HuH-7 (cell line): ENCODE measurements at places on chromosomes 5 and 9.

- DNase-seq, result no peak
Measured at GRCh38 chr9:93155716-93156474, 21.8 kb upstream of the NINJ1 start.

GRCh38 chr9:2321523-2322148 is 300.0 kb upstream of the VLDLR start:
- no peak for DNase-seq

GRCh38 chr5:154517181-154517580 is 39.2 kb upstream of the HAND1 start:
- DNase-seq, result no peak

DNA sequence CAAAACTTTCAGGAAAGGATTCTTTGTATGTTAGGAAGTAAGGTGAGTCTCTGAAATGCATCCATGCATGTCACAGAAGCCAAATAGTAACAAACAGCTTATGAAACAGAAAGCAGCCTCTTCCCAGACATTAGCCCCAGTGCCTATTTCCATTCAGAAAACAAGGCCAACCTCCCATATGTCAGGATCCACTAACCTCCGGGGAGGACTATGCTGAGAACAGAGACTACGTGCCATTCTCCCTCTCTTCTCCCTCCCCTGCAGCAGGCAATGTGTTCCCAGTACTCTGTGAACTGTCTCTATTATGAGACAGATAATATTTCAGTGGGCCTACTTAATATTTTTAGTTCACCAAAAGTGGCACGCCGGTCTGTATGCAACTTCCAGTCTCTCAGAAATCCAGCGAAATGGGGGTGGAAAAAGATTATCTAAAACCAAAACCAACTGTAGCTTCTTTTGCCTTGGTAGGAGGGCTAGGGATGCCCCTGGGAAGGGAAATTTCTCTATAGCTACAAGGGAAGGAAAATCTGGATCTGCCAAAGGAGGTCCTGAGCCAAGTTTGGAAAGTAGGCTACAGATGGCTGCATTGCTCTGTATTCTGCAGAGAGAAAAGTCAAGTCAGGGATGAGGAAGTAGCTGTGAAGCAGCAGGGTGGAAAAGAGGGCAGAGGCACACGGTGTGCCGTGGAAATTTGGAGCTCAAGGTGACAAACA is 42.0 kb downstream of the VLDLR start:
- DNase-seq, result no peak

DNA sequence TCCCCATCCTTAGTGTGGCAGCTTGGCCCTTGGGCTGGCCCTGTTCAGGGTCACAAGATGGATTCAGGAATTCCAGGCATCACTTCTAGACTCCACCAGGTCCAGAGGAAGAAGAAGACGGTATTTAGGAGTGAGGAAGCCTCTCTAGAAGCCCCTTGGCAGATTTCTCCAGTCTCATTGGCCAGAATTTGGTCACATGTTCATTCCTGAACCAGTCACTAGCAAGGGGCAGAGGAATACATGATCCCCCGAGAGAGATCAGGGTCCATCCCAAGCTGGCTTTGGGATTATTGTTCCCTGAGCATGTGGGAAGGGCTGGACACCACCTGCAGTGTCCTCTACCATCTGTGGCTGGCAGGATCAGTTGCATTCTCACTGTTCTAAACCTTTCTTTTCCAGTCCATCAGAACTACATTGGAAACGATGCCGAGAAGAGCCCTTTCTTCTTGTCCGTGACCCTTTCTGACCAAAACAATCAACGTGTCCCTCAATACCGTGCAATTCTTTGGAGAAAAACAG is 48.5 kb downstream of the GARNL3 start:
- DNase-seq, result no peak

DNA sequence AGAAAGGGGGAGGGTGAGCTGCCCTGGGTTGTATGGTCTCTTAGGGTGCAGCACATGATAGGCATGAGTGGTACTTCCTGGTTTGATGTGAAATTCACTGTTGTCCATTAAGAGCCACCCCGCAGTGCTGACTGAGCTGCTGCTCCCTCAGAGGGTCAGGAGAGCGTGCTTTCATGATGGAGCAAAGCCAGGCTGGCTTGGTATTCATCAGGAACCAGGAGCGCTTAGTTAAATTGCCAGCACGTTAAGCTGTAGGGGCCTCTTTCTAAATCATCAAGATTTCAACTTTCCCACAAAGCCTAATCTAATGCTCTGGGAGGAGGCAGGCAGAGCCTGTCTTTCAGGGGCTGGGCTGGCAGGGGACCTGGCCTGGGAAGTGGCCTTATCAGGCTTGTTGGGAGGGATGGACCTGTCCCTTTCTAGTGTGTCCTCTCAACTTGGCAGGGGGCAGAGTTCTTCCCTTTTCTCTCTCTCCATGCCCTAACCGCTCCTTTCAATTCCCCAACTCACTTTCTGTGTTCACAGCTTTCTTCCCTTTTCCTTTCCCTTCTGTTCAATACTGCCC is 7.9 kb downstream of the CYSTM1 start:
- no peak for DNase-seq

DNA sequence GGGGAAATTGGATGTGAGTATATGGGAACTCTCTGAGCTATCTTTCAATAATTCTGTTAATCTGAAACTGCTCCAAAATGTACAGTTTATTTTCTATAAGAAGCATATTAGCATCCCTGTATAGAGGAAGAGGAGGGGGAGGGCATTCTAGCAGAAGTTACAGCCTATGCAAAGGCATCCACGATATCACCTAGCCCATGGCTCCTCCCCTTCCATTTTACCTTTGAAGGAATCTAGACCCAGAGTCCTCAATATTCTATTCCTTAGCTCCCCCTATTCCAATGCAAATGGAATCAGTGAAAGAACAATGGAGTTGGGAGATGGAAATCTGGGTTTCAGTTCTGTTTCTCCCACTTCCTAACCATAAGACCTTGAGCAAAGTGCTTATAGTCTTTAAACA is 132.9 kb upstream of the IFNE start:
- DNase-seq, result no peak

GRCh38 chr9:113669522-113670115 is 206.1 kb downstream of the RGS3 start:
- DNase-seq, result no peak

DNA sequence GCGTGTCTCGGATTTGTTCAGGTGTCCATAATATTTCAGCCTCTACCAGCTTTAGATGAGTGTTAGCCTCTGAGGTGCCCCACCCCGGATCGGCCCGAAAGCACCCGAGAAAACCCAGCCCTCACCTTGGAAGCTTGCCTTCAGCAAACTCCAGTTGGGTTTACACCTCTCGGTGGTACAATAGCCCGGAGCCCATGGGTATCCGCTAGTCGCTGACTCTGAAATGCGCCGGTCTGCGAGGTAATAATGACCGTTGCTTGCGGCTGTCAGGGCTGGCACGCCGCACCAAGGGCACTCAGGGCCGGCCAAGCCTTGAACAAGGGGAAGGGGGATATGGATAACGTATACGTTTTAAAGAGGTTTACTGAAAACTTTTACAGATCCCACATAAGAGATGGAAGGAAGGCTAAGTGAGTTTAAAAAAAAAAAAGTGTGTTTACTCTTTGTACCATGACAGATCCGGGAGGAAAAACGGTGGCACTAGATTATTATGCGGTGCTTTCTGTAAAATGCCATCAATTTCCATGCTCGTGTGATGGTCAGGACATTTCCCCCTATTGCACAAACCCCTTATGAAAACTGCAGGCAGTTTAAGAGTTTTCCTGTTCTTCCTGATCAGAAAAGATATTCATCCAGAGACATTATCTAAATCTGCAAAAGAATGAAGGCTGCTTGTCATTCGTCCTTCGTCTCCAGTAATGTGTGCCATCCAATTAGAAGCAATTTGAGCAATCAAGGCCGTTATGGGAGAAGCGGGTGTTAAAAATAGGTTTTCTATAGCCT is 124.2 kb downstream of the TMEM161B start:
- DNase-seq, result no peak
